NCI-H2029 (cell line): ENCODE measurements at places on chromosomes 12 and 14.

DNA sequence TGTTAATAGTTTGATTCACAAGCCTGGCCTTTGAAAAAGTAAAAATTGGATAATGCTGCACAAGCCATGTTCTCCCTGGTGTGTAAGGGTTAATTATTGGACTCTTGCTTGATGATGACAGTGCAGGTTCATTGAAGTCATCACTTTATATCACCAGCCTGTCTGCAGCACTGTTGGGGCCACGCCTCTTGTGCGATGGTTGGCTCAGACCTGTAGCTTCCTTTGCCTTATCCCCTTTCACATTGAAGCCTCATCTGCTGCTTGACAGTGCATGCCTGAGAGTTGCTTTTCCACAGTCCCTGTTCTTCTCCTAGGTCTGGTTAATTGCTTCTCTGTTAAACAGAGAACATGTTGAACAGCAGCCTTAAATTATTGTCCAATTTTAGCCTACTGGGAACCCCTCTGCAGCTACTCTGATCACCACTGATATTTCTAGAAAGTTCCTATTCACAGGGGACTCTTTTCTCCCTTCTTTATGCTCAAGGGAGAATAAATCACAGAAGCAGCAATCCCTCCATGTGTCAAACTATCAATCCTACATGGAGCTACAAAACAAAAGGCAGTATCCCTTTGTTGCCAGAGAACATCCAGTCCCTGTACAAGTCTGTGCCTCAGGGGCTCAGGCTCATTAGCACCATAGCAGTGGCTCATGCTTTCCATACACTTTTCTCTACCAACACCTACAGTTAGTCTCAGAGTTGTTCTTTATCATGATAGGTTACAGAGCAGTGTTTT is 322.1 kb downstream of the RGS6 start:
- no peak for DNase-seq

- no peak for DNase-seq
Measured at GRCh38 chr14:49761839-49762551, 6.0 kb upstream of the KLHDC2 start.

- no peak for DNase-seq
Measured at GRCh38 chr12:18658179-18658578, 79.6 kb downstream of the PLCZ1 start.

DNA sequence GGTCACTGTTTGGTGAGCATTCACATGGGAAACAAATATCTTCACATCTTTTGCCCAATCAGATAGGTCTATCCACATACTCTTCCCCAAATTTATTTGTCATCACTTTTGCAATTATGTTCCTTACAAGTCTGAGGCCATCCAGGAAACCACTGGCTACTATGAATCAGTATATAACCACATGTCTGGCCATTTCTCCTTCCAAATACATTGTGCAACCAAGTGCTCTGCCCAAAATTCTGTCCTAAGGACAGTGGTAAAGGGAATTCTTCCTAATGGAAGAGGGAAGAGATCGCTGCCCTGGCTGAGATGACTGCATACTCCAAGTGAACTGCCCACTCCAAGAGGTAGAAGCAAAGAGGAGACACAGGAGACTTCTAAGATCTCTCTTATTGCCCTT is 148.9 kb upstream of the MAX start:
- DNase-seq, result no peak

DNA sequence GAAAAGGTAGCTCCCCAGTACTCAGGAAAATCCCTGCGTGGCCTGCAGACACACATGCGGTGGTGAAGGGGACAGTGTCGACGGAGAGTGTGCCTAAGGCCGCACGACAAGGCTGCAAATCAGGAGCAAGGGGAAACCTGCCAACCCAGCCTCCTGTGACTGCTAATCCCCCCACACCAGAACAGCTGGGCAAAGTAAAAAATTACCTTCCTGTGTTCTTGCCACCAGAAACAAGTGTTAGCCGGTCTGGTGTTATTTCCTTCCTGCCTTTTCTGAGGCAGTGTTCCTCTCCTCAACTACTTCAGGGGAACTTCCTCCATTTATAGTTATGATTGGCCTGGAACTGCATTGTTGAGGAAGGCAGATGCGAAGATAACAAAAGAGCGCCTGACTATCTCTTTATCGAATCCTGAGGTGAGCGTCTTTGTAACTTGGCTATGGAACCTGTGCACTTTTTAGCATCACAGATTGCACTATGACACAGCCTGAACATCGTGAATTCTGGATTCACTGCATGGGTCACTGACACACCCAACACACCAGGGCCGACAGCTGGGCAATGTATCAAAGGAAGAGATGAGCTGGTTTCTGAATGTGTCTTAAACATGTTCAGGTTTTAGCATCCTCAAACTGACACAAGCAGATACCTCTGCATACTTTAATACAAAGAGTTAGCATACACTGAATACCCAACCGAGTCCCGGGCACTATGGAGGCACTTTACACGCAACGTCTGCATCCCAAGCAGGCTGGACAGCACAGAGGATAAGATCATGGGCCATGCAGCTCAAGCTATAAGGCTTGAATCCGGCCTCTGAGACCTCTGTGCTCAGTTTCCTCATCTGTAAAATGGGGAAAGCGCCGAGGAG is 28.9 kb downstream of the SLC15A4 start:
- no peak for DNase-seq

DNA sequence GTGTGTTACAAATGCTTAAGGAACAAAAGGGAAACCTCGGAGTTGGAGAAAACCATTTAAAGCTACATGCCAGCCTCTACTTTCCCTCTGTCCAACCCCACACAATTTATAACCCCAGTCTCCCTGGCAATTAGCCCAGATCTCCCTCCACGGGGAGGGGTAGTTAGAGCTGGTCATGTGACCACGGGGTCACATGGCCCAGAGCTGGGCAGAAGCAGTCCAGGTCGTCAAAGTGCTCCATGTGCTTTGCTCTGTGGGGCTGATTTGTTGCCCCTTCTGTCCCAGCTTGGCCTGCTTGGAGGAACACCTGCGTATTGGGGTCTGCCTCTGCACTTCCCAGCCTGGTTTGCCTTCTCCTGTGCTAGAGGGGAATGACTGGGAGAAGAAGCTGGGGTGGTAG is 219.1 kb downstream of the RBM19 start:
- DNase-seq, result peak; percentile 42

DNA sequence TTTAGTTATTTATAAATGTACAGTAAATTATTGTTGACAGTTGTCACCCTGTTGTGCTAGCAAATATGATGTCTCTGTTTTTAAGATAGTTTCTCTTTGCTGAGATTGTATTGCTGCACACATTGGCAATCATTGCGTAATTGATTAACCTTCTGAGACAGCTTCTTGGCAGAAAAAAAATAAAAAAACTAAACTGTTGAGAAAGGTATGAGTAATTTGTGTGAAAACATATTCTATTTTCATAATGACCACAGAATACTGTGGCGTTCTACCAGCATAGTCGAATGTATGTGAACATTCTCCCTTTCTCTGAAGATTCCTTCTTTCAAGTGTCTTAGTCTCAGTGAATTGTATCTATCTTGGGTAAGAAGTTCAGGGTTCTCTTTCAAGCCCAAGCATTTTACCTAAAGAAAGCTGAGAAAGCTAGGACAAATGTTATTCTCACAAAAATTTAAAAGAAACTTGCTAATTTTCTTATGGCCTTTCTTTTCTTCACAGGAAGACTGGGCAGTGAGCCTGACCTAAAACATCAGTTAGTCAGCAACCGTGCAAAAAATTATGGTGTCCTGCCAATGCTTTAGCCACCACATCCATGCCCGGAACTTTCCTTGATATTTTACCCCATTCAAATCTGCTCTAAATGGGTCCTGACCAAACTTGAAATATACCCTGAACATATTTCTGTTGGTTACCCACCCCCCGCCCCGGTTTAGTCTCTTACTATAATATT is 69.0 kb upstream of the REP15 start:
- no peak for DNase-seq

- DNase-seq, result no peak
Measured at GRCh38 chr12:46436747-46437146, 64.2 kb upstream of the SLC38A2 start.

- DNase-seq, result no peak
Measured at GRCh38 chr12:53482626-53483168, 16.6 kb downstream of the MAP3K12 start.

- DNase-seq, result peak; percentile 52
Measured at GRCh38 chr12:106919910-106920544, 35.7 kb upstream of the TMEM263 start.

GRCh38 chr12:3047961-3048360 is 29.2 kb upstream of the TSPAN9 start:
- peak; percentile 12 for DNase-seq

DNA sequence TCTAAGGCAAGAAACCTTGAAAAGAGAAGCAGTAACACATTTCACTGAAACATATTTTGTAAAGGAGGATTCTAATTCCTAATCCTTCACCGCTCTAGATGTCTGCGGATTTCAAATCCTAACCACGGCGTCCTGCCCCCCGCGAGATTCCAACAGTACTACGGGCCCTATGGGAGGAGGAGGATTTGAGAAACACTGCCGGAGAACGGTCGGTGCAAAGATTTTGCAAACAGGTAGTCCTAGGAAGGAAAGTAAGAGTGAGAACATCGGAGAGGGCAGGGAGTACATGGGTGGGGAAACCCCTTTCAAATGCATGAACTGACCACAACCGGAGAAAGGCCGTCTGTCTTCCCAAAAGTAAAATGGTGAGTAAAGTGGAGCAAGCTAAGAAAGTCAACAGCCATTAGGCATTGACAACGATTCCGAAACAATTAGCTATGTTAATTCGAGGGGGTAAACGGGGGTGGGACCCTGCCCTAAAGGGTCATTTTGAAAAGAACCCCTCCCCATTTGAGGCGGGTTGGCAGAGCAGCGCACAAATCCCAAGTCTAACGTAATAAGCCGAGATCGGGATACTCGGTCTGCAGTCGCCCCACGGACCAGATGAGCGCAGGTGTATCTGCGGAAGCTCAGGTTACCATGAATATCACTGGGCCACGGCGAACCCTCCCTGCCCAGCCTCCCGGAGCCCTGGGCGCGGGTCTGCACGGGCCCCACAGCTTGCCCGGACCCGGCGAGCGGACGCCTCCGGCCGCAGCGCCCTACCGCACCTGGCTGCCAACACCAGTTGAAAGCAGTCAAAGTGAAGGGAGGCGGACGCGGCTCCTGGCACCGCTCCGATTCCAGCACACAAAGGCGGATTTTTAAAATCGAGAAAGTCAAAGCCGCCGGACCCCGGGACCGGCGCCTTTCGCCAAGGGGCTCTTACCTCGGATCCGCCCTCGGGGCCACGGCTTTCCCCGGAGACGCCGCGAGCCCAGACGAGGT is 662 bp downstream of the EPS8 start:
- peak; percentile 48 for DNase-seq

DNA sequence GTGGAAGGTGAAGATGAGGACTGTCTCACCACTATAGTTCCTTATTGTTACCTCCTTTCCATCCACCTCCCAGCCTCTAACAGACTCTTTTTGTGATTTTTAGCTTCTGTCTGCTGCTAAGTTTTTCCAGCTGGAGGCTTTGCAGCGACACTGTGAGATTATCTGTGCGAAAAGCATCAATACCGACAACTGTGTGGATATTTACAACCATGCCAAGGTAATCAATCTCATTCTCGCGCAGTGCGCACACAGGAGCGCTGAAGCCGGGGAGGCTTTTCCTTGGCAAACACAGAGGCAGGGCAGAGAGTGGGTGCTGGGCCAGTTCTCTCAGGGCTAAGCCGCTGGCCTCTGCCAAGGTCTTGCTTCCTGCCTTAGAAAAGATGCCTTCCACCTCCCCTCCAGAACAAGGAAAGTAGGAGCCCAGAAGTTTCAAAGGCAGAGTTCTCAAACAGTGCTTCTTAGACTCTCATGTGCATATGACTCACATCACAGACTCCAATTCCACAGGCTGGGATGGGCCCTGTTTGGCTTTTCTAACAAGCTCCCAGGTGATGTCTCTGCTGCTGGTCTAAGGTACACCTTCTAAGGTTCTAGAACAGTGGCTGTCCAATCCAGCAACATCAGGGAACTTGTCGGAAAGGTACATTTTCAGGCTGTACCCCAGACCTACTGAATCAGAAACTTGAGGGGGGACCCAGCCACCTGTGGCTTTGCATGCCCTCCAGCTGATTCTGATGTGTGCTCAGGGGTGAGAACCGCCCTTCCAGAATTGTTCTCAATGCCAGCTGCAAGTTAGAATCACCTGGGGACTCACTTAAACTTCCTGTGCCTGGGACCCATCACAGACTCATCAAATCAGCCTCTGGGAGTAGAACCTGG is 33.8 kb upstream of the PWP1 start:
- DNase-seq, result no peak

- no peak for DNase-seq
Measured at GRCh38 chr12:92502417-92503028, 200.3 kb upstream of the PLEKHG7 start.

DNA sequence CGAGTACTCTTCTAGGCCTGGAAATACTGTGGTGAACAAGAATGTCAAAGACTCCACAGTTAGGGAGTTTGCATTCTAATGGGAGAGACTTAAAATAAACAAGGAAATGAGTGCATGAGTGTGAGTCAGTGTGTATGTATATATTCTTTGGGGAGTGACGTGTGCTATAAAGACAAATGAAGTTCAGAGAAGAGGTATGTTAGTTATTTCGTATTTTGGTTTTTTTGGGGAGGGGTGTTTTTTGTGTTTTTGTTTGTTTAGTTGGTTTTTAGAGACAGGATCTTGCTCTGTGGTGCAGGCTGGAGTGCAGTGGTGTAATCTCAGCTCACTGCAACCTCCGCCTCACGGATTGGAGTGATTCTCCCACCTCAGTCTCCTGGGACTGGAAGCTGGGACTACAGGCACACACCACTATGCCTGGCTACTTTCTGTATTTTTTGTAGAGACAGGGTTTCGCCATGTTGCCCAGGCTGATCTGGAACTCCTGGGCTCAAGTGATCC is 74.3 kb downstream of the SRGAP1 start:
- no peak for DNase-seq

DNA sequence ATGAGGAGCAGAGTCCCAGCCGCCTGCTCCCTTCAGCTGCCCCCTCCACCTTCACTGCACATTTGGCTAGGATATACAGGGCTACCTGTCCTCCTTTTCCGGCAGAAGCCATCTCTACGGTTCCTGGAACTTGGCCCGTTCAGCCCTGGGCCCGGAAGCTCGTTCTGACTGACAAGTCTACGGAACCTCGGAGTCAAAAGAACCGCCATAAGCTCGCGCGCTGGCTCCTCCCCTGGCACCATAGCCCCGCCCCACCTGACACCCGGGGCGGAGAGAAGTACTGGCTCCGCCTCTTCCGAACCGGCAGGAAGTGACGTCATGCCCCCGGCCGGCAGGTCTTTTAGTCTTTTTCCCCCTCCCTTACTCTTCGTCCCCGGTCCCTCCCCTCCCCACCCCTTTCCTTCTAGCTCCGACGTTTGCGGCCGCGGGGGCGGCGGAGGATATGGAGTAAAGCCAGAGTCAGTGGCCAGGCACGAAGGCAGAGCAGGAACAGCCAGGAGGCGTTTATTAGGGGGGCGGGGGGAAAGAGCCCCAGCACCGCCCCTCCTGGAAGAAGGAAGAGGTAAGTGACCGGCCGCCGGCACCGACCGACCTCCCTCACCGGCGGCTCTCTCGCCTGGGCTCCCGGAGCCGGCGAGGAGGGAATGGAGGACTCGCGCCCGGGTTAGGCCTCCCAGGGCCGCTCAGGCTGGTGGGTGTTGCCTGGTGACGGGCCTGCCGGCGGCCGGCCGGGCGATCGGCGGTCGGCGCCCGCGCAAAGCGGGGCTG is at the start of the genes DEPDC4 and SCYL2:
Gene DEPDC4 (minus strand): TSS at position 245 of the 768 bp plus-strand sequence. CDS start 3 bp downstream, at position 242.
Gene SCYL2 (plus strand): TSS at position 343 of the 768 bp plus-strand sequence. CDS start 15,794 bp downstream, outside the sequence.
- peak; percentile 95 for DNase-seq

- DNase-seq, result no peak
Measured at GRCh38 chr12:125263385-125263784, 198.2 kb downstream of the AACS start.
